ENCODE measurements at places on chromosomes 2 and 18.

- DNase-seq = no peak
Observed at GRCh38 chr2:232515639-232516038, 4.5 kb upstream of the PRSS56 start.

GRCh38 chr2:237458519-237458918, 28.5 kb upstream of the MLPH start:
- no peak for DNase-seq

GRCh38 chr18:39596221-39596620, 2030.6 kb upstream of the CELF4 start:
- no peak for DNase-seq

- no peak for DNase-seq
Observed at GRCh38 chr2:172387361-172387760, 40.0 kb upstream of the ITGA6 start.

DNA sequence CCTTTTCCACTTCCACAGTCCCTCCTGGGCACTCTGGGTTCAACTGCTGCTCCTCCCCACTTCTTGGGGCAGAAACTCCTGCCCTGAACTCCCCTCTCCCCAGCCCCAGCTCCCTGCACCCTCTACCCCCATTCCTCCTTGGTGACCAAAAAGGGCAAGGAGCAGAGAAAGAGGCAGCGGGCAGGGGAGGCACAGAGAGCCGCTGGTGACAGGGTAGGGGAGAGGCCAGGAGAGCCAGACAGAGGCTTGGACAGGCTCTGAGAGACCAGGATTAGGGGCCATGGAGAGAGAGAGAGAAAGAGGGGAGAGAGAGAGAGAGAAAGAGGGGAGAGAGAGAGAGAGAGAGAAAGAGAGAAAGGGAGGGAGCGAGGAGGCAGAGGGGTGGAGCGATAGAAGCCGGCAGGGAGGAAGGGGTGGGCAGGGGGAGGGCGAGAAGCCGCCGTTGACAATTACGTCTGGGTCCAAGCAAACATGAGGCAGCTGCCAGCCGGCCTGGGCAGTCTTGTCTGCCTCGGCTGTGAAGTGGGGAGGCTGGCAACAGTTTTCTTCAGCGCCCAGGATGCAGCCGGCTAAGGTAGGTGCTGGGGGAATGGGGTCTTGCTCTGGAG, at the start of gene KCNIP3:
KCNIP3 (plus strand) TSS at position 468 of the 608 bp plus-strand sequence; CDS start at position 560, 92 bp downstream.
- DNase-seq = peak; percentile 37

DNA sequence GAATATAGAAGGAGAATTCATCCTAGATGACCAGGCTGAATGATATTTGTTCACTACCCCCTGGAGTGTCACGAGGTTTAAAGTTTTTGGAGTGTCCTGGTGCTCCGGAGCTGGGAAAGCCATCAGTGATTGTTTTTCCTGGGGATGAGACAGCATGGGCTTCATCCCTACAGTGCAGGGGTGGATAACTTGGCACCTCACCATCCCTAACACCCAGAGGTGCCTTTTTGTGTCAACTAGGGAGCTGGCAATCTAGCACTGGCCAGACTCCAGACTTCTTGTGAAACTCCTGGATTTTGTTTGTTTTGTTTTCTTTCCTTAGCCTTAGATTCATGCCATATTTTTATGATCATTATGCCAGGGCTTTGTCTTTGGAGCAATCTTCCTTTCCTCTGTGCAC, 164.8 kb downstream of the PRKCE start:
- DNase-seq = no peak

DNA sequence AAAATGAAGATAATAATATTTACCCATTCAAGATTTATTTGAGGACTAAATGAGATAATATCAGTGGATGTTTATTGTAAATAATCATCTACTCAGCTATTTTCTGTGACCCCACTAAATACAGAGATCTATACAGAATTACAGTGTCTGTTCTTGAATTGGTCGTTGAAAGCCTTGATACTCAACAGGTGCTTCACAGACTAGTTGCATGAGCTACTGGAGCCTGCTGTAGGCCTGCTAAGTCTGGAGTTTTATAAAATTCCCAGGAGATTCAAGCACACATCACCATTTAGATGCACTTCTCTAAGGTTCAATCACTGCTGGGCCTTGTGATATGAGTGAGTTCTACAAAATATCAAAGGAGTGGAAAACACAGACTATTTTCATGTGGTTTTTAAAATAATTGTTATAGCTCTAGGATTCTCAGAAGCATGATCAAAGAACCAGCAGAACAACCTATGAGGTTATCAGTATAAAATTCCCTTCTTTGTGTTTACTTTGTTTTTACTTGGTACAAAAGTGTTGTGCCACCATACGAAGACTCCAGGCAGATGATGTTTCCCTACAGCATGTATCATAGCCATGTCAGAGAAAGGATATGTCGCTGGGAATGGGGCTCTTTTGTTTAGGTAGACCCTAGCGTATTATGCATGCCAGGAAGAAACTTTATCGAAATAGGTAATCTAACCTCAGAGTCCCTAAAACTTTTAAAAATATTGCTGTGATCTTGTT, 7.1 kb downstream of the SULT1C4 start:
- no peak for DNase-seq

DNA sequence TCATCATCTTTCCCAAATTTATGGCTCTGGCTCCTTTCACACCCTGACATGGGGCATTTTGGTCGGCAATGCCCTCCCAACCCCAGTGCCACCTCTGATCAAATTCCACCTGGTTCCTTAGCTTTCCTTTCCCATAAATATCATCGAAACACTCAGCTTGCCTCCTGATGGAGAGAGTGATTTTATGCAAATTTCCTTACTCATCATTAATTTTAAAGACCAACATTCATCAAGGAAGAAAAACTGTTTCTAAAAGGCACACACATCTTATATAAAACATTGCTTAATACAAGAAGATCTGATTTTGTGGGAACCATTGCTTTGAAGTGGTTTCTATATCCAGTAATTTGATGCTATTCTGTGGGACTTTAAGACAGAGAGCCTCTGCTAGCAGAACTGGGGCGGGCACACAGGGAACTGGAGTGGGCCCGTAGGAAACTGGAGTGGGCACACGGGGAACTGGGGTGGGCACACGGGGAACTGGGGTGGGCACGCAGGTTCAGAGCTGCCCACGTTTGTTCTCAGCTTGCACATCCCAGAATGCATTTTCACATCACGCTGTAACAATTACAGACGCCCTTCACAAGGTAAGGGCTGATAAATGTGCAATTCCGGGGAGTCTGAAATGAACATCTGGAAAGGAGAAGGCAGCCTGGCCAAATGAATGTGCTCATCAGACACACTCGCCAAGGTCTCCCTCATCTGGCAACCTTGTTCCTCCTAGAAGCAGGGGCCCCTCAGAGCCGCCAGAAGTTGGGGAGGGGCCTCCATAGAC, 174.2 kb downstream of the RTP5 start:
- DNase-seq = no peak

DNA sequence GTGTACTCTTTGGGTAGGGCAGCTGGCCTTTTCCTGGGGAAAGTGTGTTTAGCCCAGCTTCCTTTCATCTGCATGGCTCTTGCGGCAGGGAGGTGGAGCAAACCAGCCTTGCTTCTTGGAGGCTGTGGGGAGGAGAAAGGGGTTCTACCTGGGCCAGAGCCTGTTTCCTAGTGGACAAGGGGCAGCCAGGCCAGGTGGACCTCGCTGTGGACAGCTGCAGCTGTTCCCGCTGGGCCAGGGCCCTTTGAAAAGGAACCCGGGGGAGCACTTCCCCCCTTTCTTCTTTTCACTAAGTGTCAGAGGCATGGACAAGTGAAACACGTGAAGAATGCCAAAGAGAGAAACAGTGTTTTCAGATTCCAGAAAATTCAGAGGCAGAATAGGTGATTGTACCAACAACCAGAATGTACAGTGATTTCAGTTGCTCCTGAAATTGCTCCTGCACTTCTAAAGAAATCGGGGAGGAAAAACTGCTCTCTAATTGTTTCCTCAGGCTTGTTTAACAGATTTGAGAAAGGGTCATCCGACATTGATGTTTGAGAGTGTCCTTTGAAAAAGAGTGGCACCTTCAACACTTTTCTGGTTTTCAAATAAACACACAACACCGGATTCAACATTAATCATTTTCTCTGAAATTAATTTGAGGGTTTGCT, 3.9 kb downstream of the GLI2 start:
- DNase-seq = no peak

GRCh38 chr2:56132138-56132537, 51.7 kb upstream of the CCDC85A start:
- DNase-seq = no peak

DNA sequence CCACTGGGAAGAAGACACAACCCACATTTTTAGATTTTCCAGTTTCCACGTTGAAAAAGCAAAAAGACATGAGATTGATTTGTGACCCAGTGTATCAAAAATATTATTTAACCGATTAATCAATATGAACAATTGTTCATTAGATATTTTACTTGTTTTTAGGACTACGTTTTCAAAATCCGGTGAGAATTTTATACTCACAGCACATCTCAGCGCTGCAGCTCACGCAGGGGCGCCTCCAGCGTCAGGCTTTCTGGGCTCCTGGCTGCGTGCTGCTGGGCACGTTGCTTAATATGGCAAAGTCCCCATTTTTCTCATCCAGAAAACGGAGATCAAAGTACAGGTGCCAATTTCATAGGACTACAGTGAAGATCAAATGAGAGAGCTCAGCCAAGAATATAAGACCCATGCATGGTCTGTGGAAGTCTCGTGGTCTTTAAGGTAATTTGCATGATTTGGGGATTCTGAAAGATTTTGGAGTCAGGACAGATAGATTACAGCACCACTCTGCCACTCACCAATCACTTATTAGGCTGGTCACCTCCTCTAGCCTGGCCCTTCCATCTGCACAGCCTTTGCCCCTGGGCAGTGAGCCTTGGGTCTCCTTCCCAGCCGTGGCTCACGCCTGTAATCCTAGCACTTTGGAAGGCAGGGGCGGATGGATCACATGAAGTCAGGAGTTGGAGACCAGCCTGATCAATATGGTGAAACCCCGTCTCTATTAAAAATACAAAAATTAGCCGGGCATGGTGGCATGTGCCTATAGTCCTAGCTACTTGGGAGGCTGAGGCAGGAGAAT, 36.2 kb downstream of the PTPN18 start:
- DNase-seq = peak; percentile 29

DNA sequence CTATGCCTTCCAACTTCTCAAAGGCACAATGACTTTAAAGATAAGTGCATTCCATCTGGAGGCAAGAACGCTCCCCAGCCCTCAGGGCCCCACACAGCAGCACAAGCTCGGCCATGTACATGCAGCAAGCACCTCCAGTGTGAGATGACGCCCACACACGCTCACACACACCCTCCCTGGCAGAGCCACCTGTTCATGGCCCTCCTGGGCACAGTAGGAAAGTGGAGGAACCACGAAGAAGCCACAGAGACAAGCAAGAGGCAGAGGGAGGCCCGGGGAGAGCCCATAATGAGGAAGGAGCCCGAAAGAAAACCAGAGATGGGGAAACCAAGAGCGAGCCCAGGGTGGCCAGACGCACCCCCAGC, 21.7 kb downstream of the BIN1 start:
- DNase-seq = no peak

Measured in nephron progenitor cell (in vitro differentiated cells).